Fibroblast of the aortic adventitia (primary cell): ENCODE measurements at places on chromosomes 3 and 15.

- peak; percentile 80 for DNase-seq
These were observed 155.2 kb downstream of the FAM43A start for GRCh38 chr3:194840661-194841514.

DNA sequence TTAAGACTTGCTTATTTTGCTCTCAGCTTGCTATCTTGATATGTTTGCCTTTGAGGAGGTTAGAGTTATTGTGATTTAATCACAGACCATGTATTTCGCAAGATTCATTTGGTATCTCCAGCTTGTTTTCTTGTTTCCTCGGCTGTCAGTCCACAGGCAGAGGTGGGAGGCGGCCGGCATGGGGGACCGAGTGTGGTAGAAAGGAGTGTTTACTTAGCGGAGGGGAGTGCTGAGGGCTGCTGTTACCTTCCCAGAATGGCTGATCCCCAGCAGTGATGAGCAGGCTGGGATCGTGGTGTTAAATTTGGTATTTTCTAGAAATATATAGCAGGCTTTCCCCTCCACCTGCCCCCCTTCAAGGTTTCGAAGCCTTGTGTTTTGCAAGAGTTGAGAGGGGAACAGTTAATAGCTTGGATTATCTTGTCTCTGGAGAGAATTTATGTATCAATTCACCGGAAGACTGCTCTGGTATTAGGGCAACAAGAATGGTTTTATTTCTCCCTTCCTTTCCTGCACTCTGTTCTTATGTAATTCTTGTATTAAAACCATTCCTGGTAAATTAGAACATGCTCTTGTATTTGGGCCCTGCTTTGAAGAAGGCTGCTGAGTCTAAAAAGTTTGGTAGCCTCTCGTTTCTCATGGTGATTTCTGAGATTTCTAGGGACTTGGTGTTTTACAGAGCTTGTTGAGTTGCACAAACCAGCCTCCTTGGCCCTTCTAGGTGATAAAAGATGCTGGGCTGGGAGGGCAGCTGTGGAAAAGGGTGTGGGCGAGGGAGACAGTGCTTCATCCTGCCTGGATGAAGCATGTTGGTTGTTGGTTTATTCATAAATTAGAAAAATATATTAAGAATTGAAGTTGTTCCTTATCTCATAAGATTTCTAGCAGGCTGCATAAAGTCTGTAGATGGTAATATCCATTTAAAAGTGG, 151.4 kb downstream of the IGF1R start:
- peak; percentile 27 for DNase-seq

- DNase-seq: no peak
These were observed 234.2 kb downstream of the NFKBIZ start for GRCh38 chr3:102083473-102083872.

DNA sequence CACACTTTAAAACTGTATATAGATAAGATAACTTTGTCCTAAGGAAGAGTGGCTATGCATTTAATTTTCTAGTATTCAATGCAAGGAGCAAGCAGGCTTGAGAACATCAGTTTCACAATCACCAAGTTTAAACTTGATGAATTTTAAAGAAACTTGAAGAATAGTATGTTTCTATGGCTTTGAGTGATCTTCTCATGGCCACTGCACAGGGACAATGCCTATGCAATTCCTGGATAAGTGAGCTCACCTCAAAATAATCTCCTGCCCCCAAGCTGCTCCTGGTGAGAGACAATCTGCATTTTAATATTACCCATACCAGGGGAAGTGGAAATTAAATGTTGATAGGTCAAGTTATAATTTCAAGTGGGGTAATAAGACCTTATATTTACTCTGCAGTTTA, 376.6 kb upstream of the CBLB start:
- no peak for DNase-seq
